ENCODE measurements at places on chromosomes 1 and 21. TPM values are rescaled to one million over a fixed set of nuclear protein-coding genes. Genes with fewer than 3 reads are reported as not detected.

DNA sequence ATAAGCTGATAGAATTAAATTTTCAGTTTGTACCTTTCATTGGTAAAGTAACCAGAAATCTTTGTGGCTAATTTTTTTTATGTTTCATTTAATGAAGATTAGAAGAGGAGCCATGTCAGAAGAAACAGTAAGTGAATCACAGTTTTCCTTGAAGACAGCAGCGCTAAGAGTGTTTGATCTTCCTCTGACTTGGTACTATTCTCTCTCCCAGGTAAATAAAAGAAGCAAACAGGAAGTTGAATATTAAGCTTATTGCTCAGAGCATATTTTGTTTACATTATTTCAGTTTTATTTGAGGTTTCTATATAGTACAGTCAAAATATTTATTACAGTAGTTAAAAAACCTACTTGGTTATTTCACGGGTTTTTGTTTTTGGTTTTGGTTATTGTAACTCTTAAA lies 3.7 kb downstream of the MIGA1 start:
- H3K4me3 ChIP-seq = no peak overlapping the region
- DNase-seq = no peak
- peaks cover 17% of the 10 kb centered on the region for H3K4me1 ChIP-seq
- peaks cover 16% of the 10 kb centered on the region for H3K36me3 ChIP-seq

- H3K27ac ChIP-seq = no peak overlapping the region
- H3K27me3 ChIP-seq = no peaks in the 10 kb centered on the region
- no peak overlapping the region for H3K4me3 ChIP-seq
Measured at GRCh38 chr21:46118316-46119143, 20.6 kb downstream of the COL6A2 start.

GRCh38 chr1:232550007-232550406 lies 79.9 kb downstream of the SIPA1L2 start:
- no peak overlapping the region for H3K4me3 ChIP-seq
- no peaks in the 10 kb centered on the region for H3K27me3 ChIP-seq
- H3K36me3 ChIP-seq = no peaks in the 10 kb centered on the region
- no peak for DNase-seq
- peaks cover 15% of the 10 kb centered on the region for H3K4me1 ChIP-seq

DNA sequence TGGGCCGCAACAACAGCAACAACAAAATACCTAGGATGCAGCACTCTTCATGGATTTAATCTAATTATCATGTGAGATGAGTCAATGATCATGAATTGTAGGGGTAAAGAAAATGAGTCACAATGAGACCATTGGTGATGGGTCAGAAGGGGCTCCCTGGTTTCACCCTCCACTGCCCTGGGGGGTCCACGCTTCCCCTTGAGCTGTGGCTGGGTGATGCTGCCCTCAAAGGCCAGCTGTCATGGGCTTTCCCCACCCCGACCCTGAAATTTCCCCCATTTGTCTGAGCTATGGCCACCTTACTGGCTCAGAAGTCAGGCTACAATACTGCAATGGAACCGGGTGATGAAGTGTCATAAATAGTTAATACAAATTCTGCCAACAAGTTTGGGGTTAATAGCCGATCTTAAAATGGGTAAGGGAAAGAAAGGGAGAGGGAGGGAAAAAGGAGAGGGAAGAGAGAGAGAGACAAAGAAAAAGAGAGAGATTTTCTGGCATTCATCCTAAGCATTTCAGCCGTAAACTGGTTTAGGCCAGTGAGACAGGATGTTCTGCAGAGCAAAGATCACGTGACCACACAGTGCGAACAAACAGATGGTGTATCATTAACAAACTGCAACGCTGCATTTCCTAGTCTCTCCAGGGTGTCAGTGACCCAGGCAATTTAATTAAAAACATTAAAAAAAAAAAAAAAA lies 143.4 kb upstream of the ERRFI1 start:
- H3K27ac ChIP-seq = peak overlapping the region; percentile 32
- no peaks in the 10 kb centered on the region for H3K27me3 ChIP-seq

DNA sequence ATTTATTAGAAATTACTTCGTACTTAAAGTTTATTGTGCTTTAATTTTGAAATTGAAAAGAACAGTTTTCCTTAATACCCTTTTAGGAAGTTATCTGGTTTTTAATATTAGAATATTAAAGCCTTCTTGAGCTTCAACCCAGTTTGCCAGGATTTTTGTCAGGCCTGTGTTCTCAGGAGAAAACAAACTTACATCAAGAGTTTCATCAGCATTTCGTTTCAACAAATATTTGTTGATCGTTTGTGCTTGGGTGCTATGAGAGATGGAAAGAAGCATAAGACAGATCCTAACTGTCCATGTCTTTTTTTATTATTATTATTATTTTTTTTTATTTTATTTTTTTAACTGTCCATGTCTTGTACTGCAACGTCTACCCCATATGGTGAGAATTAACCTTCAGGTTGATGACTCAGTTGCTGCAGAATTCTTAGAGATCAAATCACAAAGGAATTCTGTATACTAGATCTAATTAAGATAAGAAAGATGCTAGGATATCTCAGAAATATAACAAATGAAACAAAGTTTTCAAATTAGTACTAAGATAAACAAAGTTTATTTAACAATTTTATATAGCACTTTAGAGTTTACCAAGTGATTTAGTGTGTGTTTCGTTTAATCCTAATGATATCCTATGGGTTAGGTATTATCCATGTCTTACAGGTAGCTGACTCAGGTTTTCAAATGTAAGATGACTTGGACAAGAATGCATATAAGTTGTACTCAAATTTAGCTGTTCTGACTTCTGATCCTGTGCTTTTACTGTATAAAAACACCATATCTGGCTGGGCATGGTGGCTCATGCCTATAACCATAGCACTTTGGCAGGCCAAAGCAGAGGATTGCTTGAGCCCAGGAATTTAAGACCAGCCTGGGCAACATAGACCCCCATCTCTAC lies 14.3 kb downstream of the FBXO28 start:
- peak; percentile 67 for DNase-seq
- peaks cover 28% of the 10 kb centered on the region for H3K36me3 ChIP-seq
- no peak overlapping the region for H3K4me3 ChIP-seq
- H3K4me1 ChIP-seq = peaks cover 17% of the 10 kb centered on the region
- H3K27me3 ChIP-seq = no peaks in the 10 kb centered on the region

DNA sequence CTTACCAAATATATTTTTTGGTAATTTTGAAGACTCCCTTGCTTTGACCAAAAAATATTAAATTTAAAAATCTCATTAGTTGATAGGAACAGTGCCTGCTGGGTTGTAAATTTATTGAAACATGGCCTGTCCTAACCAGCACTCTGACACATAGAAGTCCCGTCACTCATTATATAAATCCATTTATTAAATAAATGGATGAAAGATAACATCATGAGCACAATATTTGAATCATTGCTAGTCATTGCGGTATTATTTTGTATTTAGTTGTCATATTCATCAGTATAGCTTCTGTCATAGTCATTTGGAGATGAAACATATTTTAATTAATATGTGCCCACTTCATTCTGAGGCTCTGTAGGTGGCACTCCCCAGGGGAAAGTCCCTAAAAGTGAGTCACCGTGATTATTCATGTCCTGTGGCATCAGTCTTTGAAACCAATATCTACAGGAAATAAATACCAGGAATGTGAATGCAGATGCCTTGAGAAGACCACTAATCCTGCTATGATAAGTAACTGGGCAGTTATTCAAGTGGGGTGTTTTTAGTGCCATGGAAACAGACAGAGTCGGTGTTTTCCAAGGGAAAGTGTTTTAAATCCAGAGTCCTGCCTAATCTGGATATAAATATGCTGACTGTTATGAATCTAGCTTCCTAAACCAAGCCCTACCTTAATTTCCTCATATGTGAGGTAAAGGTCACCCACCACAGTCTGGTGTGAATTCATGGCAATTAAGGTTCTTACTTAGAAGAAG lies 302.0 kb downstream of the DUSP10 start:
- peak overlapping the region; percentile 31 for H3K4me3 ChIP-seq
- no peaks in the 10 kb centered on the region for H3K36me3 ChIP-seq
- DNase-seq = peak; percentile 96
- peaks cover 41% of the 10 kb centered on the region for H3K4me1 ChIP-seq
- H3K27me3 ChIP-seq = no peaks in the 10 kb centered on the region

GRCh38 chr21:38254970-38255369 lies 1.8 kb upstream of the KCNJ15 start:
- H3K4me3 ChIP-seq = no peak overlapping the region
- no peaks in the 10 kb centered on the region for H3K27me3 ChIP-seq
- DNase-seq = no peak
- no peak overlapping the region for H3K27ac ChIP-seq

DNA sequence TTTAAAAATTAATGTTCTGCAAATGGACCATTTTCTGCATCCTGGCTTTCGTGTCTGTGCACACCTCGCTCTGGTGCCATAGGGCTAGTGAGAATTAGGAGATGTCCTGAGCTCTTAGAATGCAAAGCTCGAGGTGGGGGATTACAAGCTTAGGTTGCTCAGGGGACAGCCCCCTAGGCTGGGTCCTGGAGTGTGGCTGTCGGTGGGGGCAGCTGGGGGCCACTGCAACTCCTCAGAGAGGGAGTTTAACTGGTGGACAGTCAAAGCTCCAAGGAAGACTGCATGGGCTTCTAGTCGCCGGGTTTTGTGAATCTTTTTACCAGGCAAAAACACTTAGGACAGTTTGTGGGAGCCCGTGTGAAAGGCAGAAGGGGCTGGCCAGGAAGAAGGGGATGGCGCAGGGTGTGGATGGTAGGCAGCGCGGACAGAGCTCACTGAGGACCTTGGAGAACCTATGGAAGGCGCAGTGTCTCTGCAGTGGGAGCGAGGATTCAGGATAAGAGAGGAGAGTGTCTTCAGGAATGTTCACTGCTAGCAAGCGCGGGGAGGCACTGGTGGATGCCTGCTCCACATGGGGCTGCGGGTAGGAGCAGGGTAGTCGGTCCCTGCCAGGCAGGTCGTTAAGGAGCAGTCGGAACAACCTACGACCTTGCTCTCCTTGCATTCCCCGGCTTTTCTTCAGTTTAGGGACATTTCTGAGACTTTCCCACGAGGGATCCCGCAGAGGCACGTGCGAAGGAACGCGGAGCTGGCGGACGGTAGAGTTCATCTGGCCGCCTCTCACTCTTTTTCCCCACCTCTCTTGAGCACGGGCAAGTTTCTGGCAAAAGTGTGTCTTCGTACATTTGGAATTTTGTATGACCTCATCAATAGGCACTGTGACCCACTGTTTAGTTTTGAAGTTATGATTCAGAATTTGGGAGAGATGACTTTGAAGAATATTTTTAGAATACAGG lies 12.9 kb upstream of the KCNE1 start:
- H3K27ac ChIP-seq = peak overlapping the region; percentile 94
- H3K27me3 ChIP-seq = no peaks in the 10 kb centered on the region
- peaks cover 11% of the 10 kb centered on the region for H3K36me3 ChIP-seq
- peak overlapping the region; percentile 83 for H3K4me3 ChIP-seq
- H3K4me1 ChIP-seq = peaks cover 28% of the 10 kb centered on the region

GRCh38 chr1:20381045-20381641 lies 90.5 kb downstream of the VWA5B1 start:
- H3K4me3 ChIP-seq = peak overlapping the region; percentile 18
- peaks cover 33% of the 10 kb centered on the region for H3K27me3 ChIP-seq
- H3K27ac ChIP-seq = peak overlapping the region; percentile 21
- peak; percentile 26 for DNase-seq
- peaks cover 15% of the 10 kb centered on the region for H3K4me1 ChIP-seq

- peak; percentile 43 for DNase-seq
- H3K36me3 ChIP-seq = no peaks in the 10 kb centered on the region
- no peak overlapping the region for H3K4me3 ChIP-seq
Measured at GRCh38 chr1:112358061-112358770, 37.8 kb upstream of the CTTNBP2NL start.

DNA sequence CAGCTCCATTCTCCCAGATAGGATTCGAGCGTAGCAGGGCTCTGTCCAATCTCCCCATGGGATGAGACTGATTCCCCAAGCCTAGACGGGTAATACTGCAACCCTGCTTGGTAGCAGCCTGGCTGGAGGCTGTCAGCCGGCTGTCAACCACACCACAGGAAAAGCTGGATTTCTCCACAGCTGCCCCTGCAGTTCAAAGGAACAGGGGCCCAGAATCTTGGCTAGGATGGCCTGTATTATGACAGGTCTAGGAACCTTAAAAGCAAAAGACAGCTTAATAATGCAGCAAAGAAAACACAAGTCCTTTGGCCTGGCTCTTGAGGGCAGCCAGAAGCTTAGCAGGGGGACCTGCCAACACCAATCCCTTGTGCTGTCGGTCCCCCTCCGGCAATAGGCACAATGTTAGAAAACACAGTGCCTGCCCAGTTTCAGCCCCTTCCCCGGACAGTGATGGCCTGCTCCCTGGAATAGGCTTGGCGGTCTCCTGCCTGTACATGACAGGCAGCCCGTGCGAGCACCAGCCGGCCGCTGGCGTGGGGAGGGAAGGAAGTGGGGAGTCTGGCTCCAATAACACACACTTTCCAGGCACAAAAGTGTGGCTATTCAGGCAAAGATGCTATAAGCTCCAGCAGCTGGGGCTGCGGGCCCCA lies 90.5 kb downstream of the TRABD2B start:
- H3K4me1 ChIP-seq = no peaks in the 10 kb centered on the region
- no peak overlapping the region for H3K27ac ChIP-seq
- no peaks in the 10 kb centered on the region for H3K36me3 ChIP-seq
- H3K4me3 ChIP-seq = no peak overlapping the region

DNA sequence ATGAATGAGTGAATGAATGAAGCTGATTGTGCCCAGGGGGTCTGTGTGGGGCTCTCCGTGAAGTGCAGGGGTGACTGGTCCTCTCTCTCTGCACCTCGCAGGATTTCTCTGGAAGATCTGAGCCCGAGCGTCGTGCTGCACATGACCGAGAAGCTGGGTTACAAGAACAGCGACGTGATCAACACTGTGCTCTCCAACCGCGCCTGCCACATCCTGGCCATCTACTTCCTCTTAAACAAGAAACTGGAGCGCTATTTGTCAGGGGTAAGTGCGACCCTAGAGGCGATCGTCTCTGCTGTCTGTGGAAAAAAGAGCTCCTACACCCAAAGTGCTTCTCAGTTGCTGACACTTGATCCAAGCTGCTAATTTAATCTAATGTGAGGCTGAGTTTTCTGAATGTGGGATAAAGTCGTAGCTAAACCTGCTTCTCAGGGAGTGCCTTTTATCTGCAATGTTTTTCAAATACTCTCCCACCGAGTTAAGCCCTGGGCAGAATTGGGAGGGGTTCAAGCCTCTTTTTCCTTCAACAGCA lies 101.7 kb downstream of the HUNK start:
- no peak for DNase-seq
- H3K27ac ChIP-seq = no peak overlapping the region
- H3K27me3 ChIP-seq = no peaks in the 10 kb centered on the region
- H3K36me3 ChIP-seq = no peaks in the 10 kb centered on the region

GRCh38 chr1:52321061-52321460 lies 44.9 kb downstream of the CC2D1B start:
- no peaks in the 10 kb centered on the region for H3K27me3 ChIP-seq
- no peaks in the 10 kb centered on the region for H3K36me3 ChIP-seq
- H3K27ac ChIP-seq = no peak overlapping the region
- no peak for DNase-seq

The APCS gene
- total RNA-seq = not detected

The FAM110D gene
- 0.63 TPM for total RNA-seq

The EIF3I gene
- total RNA-seq = 266 TPM

The PLA2G2F gene
- total RNA-seq = not detected

The NIBAN1 gene
- 34.8 TPM for total RNA-seq

The AK2 gene
- total RNA-seq = 130 TPM

The PRSS38 gene
- total RNA-seq = not detected

The FMO4 gene
- total RNA-seq = 1.6 TPM

The RPE65 gene
- total RNA-seq = not detected

The GNG12 gene
- 315 TPM for total RNA-seq
